Foreskin keratinocyte (primary cell): ENCODE measurements at places on chromosomes 13 and 19. TPM values are rescaled to one million over a fixed set of nuclear protein-coding genes. Genes with fewer than 3 reads are reported as not detected.

The FCAR gene
- total RNA-seq = not detected in 2 replicates

The ZNF723 gene
- total RNA-seq = not detected in 2 replicates

The STOML3 gene
- total RNA-seq = not detected in 2 replicates

The ELAVL1 gene
- 79.7 and 85.2 TPM in 2 replicates for total RNA-seq

The ERICH6B gene
- not detected in 2 replicates for total RNA-seq

The TMEM221 gene
- total RNA-seq = 0.11 and 0.17 TPM in 2 replicates

The ZNF628 gene
- 3.9 and 4.4 TPM in 2 replicates for total RNA-seq

The FGF22 gene
- total RNA-seq = not detected in 2 replicates

The CD209 gene
- total RNA-seq = not detected in 2 replicates

The CELF5 gene
- total RNA-seq = 0.11 and 0.20 TPM in 2 replicates

The SGCG gene
- total RNA-seq = not detected in 2 replicates

The ELL gene
- total RNA-seq = 13.0 and 13.4 TPM in 2 replicates

The LAIR1 gene
- total RNA-seq = not detected in 2 replicates

The SLC44A2 gene
- 136 and 141 TPM in 2 replicates for total RNA-seq

The CGB3 gene
- not detected in 2 replicates for total RNA-seq

The SNAPC2 gene
- 22.5 and 22.7 TPM in 2 replicates for total RNA-seq

The SHC2 gene
- total RNA-seq = 0.42 and 0.54 TPM in 2 replicates

The RPS28 gene
- 761 and 816 TPM in 2 replicates for total RNA-seq
